COLO829 (cell line): ENCODE measurements at places on chromosomes 1 and 21.

- no peak for DNase-seq
These were observed 123.2 kb downstream of the DPYD start for GRCh38 chr1:97797403-97798183.

DNA sequence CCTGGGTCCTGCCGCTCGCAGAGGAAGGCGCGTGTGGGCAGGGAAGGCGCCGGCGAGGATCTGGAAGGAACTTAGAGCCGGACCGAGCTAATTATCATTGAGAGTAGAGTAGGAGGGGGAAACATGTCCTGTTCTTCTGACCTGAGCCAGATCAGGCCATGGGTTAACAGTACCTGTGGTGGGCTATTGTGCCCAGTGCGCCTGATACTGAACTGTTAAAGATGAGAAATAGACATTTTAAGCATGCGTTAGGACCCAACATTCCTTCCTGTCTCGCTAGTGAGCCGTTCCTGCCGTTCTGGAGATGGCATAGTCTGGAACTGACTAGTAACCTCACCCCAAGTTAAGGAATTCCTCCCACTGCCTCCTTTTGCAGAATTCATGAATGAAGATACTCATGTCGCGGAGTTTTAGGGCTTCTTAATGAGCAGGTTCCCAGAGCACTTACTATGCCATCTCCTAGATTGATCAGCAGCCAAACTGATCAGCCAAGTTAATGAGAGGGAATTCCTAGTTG lies 870 bp downstream of the STRIP1 start:
- DNase-seq, result no peak

DNA sequence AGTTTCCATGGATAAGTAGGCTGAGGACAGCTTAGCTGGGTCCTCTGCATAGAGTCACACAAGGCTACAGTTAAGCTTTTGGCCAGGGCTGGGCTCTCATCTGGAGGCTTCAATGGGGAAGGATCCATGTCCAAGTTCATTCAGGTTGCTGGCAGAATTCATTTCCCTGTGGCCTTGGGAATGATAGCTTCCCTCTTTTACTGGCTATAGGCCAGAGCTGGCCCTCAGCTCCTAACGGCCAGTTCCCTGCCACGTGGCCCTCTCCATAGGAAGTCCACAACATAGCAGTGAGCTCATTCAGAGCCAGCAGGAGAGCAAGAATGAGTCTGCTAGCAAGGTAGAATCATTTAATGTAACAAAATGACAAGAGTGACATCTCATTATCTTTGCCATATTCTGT lies 15.1 kb upstream of the PODN start:
- DNase-seq, result no peak

DNA sequence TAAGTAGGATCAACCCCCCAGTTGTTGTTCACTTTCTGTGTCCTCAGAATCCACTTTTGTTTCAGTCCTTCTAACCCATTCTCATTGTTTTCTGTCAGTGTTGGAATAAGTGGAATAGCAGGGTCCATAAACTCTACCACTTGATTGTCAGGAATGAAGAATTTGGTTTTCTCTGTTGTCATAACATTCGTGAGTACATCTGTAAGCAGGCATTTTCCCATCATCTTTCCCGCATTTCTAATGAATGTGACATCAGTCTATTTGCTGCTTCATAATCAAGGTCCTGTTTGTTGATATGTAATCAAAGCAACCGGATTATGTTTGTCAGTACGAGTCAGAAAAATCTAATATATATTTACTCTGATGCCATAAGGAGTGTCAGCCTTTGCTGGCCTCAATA lies 147.1 kb downstream of the KIF26B start:
- no peak for DNase-seq

DNA sequence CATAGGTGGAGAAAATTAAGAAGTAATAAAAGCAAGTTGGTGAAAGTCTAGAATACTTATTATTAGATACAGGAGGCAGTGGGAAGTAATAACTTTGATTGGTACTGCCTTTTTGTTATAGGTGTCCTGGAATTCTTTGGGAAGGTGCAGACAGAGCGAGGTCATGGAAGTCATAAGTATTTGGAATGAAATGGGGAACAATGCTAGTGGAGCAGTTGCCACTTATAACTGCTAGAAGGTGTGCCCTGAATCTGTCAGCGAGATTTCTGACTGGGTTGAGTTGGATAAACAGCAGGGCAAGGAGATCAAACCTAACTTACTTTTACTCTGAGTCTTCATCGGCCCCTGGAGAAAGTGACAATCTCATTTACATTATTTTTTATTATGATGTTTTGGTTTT lies 69.6 kb downstream of the LHX9 start:
- DNase-seq, result no peak

DNA sequence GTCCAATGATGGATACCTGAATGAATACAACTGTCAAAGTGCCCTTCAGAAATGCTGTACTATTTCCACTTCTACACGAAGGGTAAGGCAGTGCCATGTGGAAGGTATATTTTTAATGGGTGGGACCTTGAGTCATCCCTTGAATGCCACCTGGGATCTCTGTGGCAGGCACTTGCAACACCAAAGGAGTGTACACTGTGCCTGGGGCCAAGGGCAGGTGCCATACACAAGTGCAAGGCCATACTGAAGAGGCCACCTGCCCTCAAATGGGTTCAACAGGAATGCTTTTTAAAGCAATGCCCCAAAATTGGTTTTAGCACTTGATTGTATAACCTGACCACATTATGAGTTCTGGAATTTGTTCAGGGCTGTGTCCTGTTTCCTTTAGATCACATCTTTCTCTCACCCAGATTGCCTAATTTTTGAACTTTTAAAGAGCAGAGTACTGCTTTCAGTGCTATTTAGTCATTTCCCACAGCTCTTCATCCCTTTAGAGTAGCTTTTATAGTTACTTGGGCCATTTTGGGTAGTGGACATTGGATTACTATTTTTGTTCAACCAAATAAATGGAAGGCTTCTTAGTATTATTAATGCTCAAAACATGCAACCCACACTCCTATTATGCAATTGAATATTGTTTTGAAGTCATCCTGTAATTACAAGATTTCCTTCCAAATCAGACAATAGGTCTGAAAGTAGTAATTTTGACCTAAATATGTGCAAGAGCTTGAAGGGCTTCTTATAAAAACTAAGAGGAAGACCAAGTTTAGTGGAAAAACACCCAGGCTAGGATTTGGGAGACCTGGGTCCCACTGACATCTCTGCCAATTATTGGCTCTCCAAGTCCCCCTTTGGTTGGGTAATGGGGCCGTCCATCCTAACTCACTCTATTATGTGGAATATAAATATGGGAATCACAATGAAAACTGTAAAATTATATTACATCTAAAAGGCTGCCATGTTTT lies 57.2 kb downstream of the LEPR start:
- DNase-seq, result no peak

DNA sequence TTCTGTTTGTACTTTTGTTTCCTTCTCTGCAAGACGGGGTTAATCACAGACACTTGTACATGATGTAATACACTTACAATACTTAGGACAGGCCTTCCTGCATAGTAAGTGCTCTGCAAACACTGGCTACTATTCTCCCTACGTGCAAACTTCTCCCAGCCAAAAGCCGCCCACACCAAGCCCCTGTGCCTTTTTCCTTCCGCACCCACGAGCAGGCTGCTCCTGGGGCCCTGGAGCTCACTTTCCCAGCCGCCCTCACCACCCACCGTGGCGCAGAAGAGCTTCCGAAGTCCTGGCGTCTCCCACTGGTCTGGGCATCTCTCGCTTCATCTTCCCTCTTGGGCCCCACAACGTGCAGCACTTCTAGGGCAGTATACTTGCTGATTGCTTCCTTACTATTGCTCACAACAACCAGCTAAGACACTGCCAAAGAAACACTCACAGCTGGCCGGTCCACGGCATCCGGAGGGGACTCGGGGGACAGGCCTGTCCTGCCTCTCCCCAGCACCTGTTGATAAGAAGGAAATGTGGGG lies 22.5 kb upstream of the GPR157 start:
- DNase-seq, result no peak

DNA sequence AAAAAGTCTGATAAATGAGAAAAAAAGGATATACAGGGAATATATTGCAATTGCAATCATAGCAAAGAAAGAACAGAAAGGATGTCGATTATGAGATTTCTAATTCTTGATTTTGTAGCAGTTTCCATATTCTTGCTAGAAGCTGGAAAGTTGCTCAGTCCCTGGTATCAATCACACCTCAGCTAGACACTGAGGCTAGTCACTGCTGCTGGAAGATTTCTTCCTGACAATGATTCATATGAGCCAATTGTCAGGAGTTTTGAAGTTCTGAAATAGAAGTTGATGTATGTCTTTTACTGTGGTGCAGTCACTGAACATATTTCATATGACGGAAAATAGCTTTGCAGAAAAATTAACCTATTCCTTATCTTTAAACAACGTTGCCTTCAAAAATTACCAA lies 208.4 kb upstream of the C1orf105 start:
- no peak for DNase-seq

DNA sequence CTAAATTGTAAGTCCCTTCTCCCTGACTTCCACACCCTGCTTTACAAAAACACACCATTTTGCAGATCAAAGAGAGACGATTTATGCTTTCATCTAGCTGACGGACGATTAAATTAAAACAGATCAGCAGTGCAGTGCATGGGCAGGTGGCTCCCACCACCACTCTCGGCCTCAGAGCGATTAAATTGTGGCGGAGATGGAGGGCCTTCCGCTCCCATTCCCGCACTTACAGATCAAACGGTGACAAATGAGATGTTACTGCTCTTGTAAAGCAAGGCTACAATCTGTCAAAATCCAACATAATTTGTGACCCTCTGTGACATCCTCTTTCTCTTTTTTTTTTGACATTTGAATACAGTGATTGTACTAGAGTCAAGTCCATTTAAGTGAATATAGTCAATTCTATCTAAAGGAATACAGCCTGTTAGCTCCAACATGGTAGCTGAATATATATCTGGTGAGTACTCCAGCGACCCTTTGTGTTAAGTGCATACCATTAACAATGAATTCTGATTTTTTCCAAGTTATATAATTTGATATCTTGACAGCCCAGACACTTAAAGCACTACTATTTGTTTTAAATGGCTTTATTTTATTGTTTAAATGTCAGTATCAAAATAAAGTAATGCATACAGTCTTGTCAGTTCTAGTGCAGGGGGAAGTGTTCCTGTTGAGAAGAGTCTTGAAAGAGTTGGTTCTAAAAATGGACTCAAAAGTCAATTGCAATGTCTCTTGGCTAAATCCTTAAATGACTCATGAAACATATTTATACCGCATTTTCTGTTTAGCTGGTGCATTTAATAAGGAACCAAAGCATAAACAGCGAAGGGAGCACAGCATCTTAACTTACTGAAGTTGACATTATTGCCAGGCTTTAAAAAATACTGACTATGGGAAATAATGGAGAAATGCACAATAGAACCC lies 109.0 kb downstream of the ESRRG start:
- DNase-seq, result no peak

GRCh38 chr1:98221923-98222322 lies 301.1 kb upstream of the DPYD start:
- DNase-seq, result peak; percentile 46

- no peak for DNase-seq
These were observed 16.1 kb upstream of the SLAMF1 start for GRCh38 chr1:160662910-160663309.

GRCh38 chr1:66468722-66469121 lies 65.2 kb upstream of the SGIP1 start:
- no peak for DNase-seq

- no peak for DNase-seq
These were observed 6.8 kb downstream of the MX1 start for GRCh38 chr21:41432562-41433460.

GRCh38 chr1:44030605-44031251 lies 534 bp downstream of the SLC6A9 start:
- DNase-seq, result no peak

DNA sequence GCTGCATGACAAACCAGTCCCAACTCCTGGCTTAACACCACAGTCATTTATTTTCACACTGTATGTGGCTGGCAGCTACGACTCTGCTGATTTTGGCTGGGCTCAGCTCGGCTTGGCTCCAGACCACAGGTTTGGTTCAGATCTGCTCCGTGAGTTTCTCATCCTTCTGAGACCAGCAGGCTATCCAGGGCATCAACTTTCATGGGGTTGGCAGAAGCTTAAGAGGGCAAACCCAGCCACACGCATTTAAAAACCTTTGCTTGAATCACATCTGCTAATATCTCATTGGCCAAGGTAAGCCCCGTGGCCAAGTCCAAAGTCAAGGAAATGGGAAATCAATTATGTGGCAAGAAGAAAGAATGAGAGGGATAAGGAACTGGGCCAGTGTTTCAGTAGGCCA lies 574.2 kb downstream of the MATN1 start:
- no peak for DNase-seq

DNA sequence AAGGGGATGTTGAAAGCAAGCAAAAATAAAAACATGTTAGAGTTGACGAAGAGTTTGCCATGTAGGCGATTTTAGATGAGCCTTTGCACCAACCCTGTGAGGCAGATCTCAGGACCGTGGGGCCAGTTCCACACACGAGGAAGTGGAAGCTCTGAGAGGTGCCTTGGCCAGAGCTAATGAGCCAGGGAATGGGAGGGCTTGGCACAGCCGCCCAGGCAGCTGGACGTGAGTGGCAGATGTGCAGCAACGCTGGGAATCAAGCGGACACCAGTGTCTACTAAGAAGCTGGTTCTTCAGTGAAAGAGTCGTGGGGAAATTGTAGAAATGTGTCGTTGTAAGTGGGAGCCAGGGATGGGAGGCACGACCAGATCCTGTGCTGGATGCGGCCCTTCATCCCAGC lies 58.9 kb upstream of the COL6A1 start:
- DNase-seq, result no peak
